ENCODE measurements at places on chromosomes 12 and 14. TPM values are rescaled to one million over a fixed set of nuclear protein-coding genes. Genes with fewer than 3 reads are reported as not detected.

GRCh38 chr14:69034612-69035262, 55.6 kb upstream of the ACTN1 start:
- peaks cover 21% of the 10 kb centered on the region for H3K27me3 ChIP-seq
- H3K4me1 ChIP-seq, result no peaks in the 10 kb centered on the region
- no peak for DNase-seq
- H3K4me3 ChIP-seq, result no peak overlapping the region
- H3K27ac ChIP-seq, result no peak overlapping the region

The ASIC1 gene
- total RNA-seq, result 3.7 TPM

DNA sequence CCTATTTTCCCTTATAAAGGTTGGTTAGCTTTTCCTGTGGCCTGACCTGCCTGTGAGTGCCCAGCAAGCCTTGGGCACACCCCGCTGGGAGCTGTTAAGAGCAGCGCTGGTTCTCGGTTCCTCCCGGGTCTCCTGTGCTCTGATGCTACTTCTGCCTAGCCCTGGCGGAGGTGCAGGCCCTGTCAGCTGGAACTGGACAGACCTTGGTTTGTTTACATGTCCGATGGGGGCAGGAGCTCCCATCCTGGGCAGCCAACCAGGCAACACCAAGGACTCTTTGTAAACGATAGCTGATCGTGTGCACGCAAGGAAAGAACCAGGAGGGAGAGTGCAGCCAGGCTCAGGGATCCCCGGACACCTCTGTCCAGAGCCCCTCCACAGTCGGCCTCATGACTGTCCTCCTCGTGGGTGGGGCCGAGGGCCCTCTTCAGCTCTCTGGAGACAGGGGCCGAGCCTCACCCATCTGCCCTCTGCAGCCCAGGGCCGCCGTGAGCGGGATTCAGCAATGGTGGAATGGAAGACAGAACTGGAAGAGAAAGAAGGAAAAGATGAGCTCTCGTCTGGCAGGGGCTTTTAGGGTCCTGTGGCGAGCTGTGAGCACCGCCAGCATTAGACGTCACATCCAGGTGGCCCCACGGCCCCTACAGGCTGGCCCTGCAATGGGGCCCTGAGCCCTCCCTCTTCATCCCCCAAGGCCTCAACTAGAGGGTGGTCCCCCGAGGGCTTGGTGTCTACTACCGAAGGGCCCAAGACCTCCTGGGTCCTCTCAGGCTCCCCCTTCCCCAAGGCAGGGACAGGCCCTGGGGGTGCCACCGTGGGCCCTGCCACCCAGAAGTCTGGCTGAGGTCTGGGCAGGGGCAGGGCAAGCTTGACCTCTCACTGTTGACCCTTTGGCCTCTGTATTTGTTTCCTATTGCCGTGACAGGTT, 12.3 kb downstream of the TNFAIP2 start:
- no peaks in the 10 kb centered on the region for H3K4me1 ChIP-seq
- no peaks in the 10 kb centered on the region for H3K36me3 ChIP-seq
- H3K27me3 ChIP-seq, result peaks cover 6% of the 10 kb centered on the region
- no peak overlapping the region for H3K27ac ChIP-seq
- H3K4me3 ChIP-seq, result no peak overlapping the region
- no peak for DNase-seq

GRCh38 chr12:109773384-109774011, 59.7 kb downstream of the TRPV4 start:
- H3K27ac ChIP-seq, result no peak overlapping the region
- H3K4me3 ChIP-seq, result peak overlapping the region; percentile 37
- no peaks in the 10 kb centered on the region for H3K36me3 ChIP-seq
- no peak for DNase-seq
- H3K4me1 ChIP-seq, result peaks cover 9% of the 10 kb centered on the region
- no peaks in the 10 kb centered on the region for H3K27me3 ChIP-seq

The CLSTN3 gene
- 21.8 TPM for total RNA-seq

DNA sequence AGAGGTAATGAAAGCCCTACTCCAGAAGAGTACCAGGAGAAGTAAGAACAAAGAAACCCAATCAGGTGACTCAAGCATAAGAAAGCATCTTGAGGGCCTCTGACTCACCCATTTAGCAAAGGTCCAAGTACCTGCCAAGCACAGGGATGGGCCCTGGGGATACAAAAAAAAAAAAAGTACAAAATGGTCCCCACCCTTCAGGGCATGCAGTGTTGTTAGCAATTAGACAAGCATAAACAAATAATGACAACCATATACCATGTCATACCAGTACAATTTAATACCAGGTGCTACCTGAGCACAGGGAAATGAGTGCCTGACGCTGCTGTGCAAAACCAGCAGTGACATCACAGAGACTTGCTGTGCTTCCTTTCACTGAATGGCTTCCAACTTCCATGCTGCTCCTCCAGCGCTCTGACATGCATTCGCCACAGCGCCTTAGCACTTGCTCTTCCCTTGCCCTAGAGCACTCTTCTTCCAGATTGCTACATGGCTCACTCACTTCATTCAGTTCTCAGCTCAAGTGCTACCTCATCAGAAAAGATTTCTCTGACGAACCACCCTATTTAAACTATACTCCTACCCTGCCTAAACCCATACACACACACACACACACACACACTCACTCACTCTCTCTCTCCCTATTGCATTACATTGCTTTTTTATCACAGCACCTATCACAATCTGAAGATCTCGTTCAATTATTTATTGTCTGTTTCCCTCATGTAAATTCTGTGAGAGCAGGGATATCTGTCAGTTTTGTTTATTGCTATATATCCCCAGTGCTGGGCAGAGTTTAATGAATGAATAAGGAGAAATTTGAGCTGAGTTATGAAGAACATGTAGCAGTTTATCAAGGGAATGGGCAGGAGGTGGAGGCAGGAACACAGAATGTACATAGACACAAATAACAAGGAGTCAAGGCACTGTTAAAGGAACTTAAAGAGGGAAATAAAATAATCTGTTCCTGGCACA, 12.9 kb upstream of the EPS8 start:
- DNase-seq, result no peak
- no peaks in the 10 kb centered on the region for H3K4me1 ChIP-seq
- H3K27ac ChIP-seq, result no peak overlapping the region
- H3K36me3 ChIP-seq, result no peaks in the 10 kb centered on the region
- peaks cover 5% of the 10 kb centered on the region for H3K27me3 ChIP-seq

DNA sequence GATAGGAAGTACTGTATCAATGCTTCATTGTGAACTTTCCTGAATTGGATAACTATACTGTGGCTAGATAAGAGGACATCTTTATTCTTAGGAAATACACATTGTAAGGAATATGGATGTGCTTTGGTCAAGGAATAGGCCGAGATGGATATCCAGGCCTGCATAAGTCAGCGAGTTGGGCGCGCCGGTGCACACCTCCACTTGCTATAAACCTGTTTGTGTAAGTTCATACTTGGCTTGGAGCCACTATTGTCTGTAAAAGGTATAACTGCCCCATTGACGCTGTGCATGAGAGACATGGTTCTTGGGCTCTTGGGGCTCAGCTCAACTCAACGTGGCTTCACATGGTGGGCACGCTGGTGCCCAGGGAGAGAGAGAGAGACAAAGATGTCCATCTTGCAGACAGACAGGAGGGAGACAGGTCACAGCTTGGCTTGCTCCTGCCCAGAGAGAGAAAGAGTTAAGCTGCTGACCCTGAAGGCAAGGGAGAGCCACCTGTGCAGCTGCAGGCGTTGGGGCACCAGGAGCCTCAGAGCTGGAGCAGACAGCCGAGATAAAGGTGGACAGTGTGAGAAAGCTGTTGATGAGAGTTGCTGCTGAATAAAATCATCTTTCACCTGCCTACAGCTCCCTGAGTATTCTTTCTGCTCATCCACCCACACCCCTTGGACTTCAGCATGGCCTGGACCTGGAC, 34.1 kb upstream of the COCH start:
- no peak overlapping the region for H3K27ac ChIP-seq
- peaks cover 3% of the 10 kb centered on the region for H3K27me3 ChIP-seq
- no peak overlapping the region for H3K4me3 ChIP-seq
- DNase-seq, result no peak
- no peaks in the 10 kb centered on the region for H3K4me1 ChIP-seq
- no peaks in the 10 kb centered on the region for H3K36me3 ChIP-seq

DNA sequence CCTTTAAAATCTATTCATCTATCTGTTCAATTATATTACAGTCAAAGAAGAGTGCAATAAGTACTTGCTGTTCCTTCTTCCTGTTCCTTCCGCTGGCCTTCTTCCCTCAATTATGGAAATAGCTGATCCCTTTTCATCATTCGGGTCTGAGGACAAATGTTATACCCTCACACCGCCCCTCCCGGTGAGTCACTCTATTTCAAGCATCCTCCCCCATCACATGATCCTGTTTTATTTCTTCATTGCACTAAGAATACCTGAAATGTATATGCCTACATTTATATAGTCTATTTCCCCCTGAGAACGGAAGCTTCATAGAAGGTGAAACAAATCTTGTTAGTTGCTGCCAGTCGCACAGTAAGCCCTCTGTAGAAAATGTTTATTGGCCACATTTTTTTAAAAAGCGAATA, 2.5 kb downstream of the SLC38A1 start:
- no peak overlapping the region for H3K4me3 ChIP-seq
- H3K4me1 ChIP-seq, result peaks cover 25% of the 10 kb centered on the region
- H3K27me3 ChIP-seq, result no peaks in the 10 kb centered on the region
- no peak overlapping the region for H3K27ac ChIP-seq

GRCh38 chr14:58816416-58817115, 178.8 kb downstream of the DACT1 start:
- no peak overlapping the region for H3K27ac ChIP-seq
- no peak overlapping the region for H3K4me3 ChIP-seq
- no peaks in the 10 kb centered on the region for H3K27me3 ChIP-seq
- no peak for DNase-seq
- H3K4me1 ChIP-seq, result peaks cover 4% of the 10 kb centered on the region

- no peaks in the 10 kb centered on the region for H3K27me3 ChIP-seq
- no peak overlapping the region for H3K4me3 ChIP-seq
- no peak overlapping the region for H3K27ac ChIP-seq
- H3K36me3 ChIP-seq, result no peaks in the 10 kb centered on the region
- no peaks in the 10 kb centered on the region for H3K4me1 ChIP-seq
These were observed 9.7 kb downstream of the MOK start for GRCh38 chr14:102295270-102295669.

The SLC25A47 gene
- not detected for total RNA-seq

- no peak overlapping the region for H3K27ac ChIP-seq
- no peaks in the 10 kb centered on the region for H3K4me1 ChIP-seq
- H3K27me3 ChIP-seq, result peaks cover 17% of the 10 kb centered on the region
- no peaks in the 10 kb centered on the region for H3K36me3 ChIP-seq
These were observed 5.5 kb downstream of the CNTN1 start for GRCh38 chr12:40697566-40698259.

GRCh38 chr12:15131431-15131830, 89.8 kb downstream of the RERG start:
- H3K4me3 ChIP-seq, result no peak overlapping the region
- H3K27ac ChIP-seq, result no peak overlapping the region
- H3K4me1 ChIP-seq, result no peaks in the 10 kb centered on the region
- H3K27me3 ChIP-seq, result peaks cover 7% of the 10 kb centered on the region
- DNase-seq, result no peak
- no peaks in the 10 kb centered on the region for H3K36me3 ChIP-seq

The PTGES3 gene
- total RNA-seq, result 293 TPM

GRCh38 chr12:109020796-109021380, at the start of gene SVOP:
SVOP (minus strand) TSS chr12:109021068; CDS start chr12:109020868, 200 bp downstream.
- no peak within 1 kb of the TSS for H3K27ac ChIP-seq
- peak; percentile 51 for DNase-seq
- H3K27me3 ChIP-seq, result peaks cover 40% of the 10 kb centered on the region
- peaks cover 5% of the 10 kb centered on the region for H3K4me1 ChIP-seq
- H3K36me3 ChIP-seq, result no peaks in the 10 kb centered on the region

GRCh38 chr12:77372494-77372893, 307.1 kb upstream of the E2F7 start:
- H3K4me3 ChIP-seq, result no peak overlapping the region
- no peaks in the 10 kb centered on the region for H3K27me3 ChIP-seq
- DNase-seq, result no peak

DNA sequence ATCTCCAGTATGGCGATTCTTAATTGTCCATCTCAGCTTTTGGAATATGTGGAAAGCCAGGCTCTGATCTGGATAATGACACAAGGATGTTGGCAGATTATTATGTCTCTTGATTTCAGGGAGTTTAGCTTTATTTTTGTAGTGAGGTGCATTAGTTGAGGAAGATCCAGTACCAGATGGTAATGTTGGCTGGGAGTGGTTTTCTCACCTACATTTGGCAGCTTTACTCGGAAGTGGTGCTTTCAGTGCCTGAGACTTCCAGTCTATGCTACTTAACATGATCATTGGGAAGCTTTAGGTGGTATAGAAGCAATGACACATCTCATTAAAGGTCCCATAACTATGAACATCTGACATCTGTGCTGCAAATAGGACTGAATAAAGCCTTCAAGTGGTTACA, 7.5 kb downstream of the SLC15A5 start:
- no peak for DNase-seq
- H3K4me3 ChIP-seq, result no peak overlapping the region
- H3K4me1 ChIP-seq, result no peaks in the 10 kb centered on the region
- no peaks in the 10 kb centered on the region for H3K27me3 ChIP-seq

- peak overlapping the region; percentile 47 for H3K4me3 ChIP-seq
- H3K36me3 ChIP-seq, result no peaks in the 10 kb centered on the region
- peaks cover 30% of the 10 kb centered on the region for H3K4me1 ChIP-seq
- peak; percentile 72 for DNase-seq
- no peaks in the 10 kb centered on the region for H3K27me3 ChIP-seq
These were observed 24.9 kb upstream of the CHGA start for GRCh38 chr14:92897922-92898565.

DNA sequence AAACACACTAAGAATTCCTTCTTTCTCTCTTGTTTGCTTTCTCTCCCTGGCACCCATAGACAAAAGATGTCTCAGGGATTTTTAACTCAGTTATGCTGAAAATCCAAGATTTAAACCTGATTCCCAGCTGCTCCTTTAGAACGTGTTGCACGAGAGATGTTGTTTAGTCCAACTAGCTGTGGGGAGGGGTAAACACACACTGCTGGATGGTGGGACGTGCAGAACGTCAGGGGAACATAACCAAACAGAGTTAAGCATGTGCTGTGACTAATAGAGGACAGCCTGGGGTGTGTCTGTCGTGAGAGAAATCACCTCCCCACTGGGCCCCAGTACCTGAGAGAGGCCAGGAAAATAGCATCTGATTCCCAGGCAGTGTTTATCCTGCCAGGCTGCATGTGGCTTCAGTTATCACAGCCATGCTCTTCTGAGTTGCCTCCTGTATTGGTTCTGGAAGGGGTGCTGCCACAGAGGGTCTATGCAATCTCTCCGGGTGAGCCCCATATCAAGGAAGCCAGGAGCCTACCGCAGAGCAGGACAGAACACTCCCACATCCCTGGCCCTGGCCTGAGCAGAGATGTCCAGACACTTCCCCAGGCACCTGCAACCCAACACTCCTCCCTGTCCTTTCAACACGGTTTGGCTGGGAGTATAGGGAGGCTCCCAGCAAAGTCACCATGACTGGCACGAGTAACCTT, 112.7 kb upstream of the EGLN3 start:
- DNase-seq, result no peak
- H3K4me1 ChIP-seq, result peaks cover 5% of the 10 kb centered on the region
- peaks cover 23% of the 10 kb centered on the region for H3K27me3 ChIP-seq

- H3K4me3 ChIP-seq, result no peak overlapping the region
- no peak overlapping the region for H3K27ac ChIP-seq
- H3K27me3 ChIP-seq, result peaks cover 25% of the 10 kb centered on the region
These were observed 24.6 kb upstream of the SERPINA1 start for GRCh38 chr14:94412671-94413638.

All from activated naive CD4-positive, alpha-beta T cell treated with anti-CD3 and anti-CD28 coated beads for 36 hours (primary cell).